ENCODE measurements at places on chromosomes 1 and 21. TPM values are rescaled to one million over a fixed set of nuclear protein-coding genes. Genes with fewer than 3 reads are reported as not detected.

Gene SPRR2G
- not detected for polyA plus RNA-seq

Gene NTMT2
- polyA plus RNA-seq, result 0.33 TPM

Gene PLCH2
- polyA plus RNA-seq, result 0.08 TPM

- H3K27me3 ChIP-seq, result no peaks in the 10 kb centered on the region
- no peak for DNase-seq
- no peaks in the 10 kb centered on the region for H3K36me3 ChIP-seq
- no peak overlapping the region for H3K4me3 ChIP-seq
- peak overlapping the region; percentile 29 for H3K27ac ChIP-seq
- peaks cover 8% of the 10 kb centered on the region for H3K4me1 ChIP-seq
These were observed 23.0 kb upstream of the CCT8 start for GRCh38 chr21:29096218-29097015.

- peak within 1 kb of the TSS; percentile 99 for H3K27ac ChIP-seq
- H3K4me1 ChIP-seq, result peaks cover 70% of the 10 kb centered on the region
- peak within 1 kb of the TSS; percentile 68 for H3K4me3 ChIP-seq
- H3K27me3 ChIP-seq, result no peaks in the 10 kb centered on the region
- DNase-seq, result peak; percentile 92
These were observed at the start of gene HSPB7 for GRCh38 chr1:16017461-16018303. TSS of gene HSPB7 (minus strand) at chr1:16018043. CDS start at chr1:16017963, 80 bp downstream.

DNA sequence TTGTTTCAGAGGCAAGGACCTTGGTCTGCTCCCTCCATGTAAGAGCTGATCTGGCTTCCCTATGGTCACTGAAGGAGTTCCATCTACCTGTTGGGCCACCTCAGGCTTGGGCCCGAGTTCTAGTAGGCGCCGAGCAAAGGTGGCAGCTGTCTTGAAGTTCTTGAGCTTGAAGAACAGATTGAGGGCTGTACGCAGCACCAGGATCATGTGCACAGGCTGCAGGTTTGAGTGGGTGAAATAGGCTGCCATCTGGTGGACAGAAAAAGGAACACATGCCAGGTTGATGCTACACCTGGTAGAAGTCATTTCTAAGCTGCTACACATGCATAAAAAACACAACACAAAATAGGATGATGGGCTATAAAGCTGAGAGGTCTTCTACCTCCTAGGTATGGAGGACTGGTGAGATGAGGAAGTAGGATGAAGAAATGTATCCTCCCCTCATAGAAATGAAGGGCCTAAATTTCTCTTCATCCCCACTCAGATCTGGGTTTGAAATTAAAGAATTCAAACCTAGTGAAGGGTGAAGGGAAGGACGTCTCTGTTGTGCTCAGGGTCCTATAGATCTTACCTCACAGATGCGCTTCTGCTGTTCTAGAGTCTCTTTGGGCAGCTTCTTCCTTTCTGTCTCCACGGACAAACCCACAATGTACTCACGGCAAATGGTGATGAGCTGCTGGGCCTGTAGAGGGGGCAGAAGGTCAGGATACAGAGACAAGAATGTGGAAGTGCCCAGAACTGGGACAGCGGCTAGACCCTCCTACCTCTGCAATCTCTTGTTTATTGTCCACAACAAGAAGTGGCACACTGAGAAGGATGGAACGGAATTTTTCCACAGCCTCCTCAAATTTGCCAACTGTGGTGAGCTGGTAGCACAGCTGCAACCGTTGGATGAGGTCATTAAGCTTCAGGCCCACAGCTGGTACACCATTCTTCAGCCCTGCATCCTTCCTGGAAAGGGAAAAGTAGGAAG is 6.6 kb upstream of the PEX19 start:
- H3K4me3 ChIP-seq, result no peak overlapping the region
- DNase-seq, result no peak
- no peaks in the 10 kb centered on the region for H3K27me3 ChIP-seq
- peaks cover 4% of the 10 kb centered on the region for H3K4me1 ChIP-seq
- peaks cover 89% of the 10 kb centered on the region for H3K36me3 ChIP-seq
- no peak overlapping the region for H3K27ac ChIP-seq

DNA sequence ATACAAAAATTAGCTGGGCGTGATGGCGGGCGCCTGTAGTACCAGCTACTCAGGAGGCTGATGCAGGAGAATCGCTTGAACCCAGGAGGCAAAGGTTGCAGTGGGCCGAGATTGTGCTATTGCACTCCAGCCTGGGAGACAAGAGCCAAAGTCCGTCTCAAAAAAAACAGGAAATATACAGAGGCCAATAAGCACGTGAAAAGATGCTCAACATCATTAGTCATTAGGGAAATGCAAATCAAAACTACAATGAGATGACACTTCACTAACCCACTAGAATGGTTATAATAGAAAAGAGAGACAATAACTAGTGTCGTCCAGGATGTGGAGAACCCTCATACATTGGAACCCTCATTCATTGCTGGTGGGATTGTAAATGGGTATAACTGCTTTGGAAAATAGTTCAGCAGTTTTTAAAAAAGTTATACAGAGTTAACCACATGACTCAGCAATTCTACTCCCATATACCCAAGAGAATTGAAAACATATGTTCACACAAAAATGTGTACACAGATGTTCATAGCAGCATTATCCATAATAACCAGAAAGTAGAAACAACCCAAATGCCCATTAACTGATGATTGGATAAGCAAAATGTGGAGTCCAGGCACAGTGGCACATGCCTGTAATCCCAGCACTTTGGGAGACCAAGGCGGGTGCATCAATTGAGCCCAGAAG is 6.4 kb upstream of the E2F2 start:
- H3K4me1 ChIP-seq, result peaks cover 9% of the 10 kb centered on the region
- DNase-seq, result no peak
- H3K27me3 ChIP-seq, result no peaks in the 10 kb centered on the region
- H3K4me3 ChIP-seq, result no peak overlapping the region
- H3K27ac ChIP-seq, result no peak overlapping the region

DNA sequence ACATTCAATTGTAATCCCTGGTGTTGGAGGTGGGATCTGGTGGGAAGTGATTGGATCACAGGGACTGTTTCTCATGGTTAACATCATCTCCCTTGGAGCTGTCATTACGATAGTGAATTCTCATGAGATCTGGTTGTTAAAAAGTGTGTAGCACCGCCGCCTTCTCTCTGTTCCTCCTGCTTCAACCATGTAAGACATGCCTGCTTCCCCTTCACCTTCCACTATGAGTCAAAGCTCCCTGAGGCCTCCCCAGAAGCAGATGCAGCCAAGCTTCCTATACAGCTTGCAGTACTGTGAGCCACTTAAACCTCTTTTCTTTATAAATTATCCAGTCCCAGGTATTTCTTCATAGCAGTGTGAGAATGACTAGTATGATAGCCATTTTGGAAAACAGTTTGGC is 30.1 kb upstream of the TRIM62 start:
- H3K27me3 ChIP-seq, result no peaks in the 10 kb centered on the region
- H3K4me3 ChIP-seq, result no peak overlapping the region
- DNase-seq, result no peak
- no peak overlapping the region for H3K27ac ChIP-seq
- H3K36me3 ChIP-seq, result no peaks in the 10 kb centered on the region
- no peaks in the 10 kb centered on the region for H3K4me1 ChIP-seq

DNA sequence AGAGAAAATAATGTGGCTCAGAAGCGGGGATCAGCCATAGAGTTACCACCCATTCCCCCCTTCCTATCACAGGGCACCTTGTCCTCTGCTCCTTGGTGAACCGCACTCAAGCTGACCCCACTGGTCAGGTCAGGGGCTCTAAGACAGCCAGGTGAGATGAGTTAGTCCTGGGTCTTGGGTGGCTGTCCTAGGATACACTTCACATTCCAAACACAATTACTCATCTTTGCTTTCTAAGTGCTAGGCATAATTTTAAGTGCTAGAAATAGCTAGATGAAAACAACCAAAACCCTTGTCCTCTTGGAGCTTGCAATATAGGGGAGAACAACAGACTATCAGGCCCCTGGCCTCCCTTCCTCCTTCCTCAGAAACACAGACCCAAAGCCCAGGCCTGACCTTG is 7.8 kb upstream of the MUTYH start:
- no peak overlapping the region for H3K4me3 ChIP-seq
- no peak for DNase-seq
- H3K27ac ChIP-seq, result peak overlapping the region; percentile 58
- H3K27me3 ChIP-seq, result no peaks in the 10 kb centered on the region
- H3K4me1 ChIP-seq, result peaks cover 22% of the 10 kb centered on the region
- H3K36me3 ChIP-seq, result peaks cover 12% of the 10 kb centered on the region

DNA sequence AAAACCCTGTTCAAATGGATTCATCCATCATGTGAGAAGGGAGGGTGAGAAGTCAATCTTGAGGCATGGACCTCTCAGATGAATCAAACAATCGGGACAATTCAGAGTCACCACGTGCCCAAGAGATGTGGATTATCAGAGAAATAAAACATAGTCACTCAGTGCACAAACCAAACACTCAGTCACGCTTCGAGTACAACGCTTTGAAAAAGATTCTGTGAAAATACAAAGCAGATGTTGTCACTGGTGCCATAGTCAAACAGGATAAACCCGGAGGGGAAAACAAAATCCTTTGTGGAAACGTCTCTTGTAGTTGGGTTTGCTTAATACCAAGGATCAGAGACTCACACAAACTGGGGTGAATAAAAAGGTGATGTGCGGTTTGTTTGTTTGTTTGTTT is 188.4 kb downstream of the RRAGC start:
- no peak overlapping the region for H3K4me3 ChIP-seq
- H3K4me1 ChIP-seq, result no peaks in the 10 kb centered on the region
- no peak overlapping the region for H3K27ac ChIP-seq
- no peak for DNase-seq
- H3K27me3 ChIP-seq, result no peaks in the 10 kb centered on the region
- H3K36me3 ChIP-seq, result no peaks in the 10 kb centered on the region

DNA sequence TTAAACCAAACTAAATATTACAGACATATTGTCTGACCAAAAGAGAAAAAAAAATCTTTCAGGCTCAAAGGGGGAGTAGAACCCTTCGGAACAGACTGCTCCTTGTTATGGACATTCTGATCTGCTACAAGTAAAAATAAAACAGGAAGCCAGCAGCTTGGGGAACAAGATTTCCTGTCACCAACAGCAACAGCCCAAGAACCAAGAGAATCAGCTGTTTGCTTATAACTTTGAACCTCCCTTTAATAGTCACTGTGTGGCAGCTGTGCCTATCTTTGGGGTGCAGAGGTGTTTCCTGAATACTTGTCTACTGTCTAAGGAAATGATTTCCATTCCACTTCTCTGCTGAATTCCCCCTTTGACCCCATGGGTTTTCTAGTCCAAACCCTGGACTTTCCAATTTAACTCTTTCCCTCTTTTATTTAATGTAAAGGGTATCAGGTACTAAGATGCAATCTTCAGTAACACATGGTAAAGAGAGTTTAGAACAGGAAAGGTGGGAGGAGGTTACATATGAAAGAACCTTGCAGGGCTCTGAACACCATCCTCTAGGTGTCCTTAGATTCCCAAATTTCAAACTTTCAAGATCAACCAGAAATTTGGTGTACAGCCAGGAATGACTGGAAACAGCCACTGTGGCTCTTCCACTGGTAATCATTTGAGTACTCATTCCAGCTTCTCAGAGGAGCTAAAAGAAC is 38.6 kb downstream of the GPR3 start:
- H3K36me3 ChIP-seq, result peaks cover 19% of the 10 kb centered on the region
- peak overlapping the region; percentile 2 for H3K4me3 ChIP-seq

- no peak for DNase-seq
- H3K27me3 ChIP-seq, result no peaks in the 10 kb centered on the region
- no peaks in the 10 kb centered on the region for H3K36me3 ChIP-seq
- H3K4me1 ChIP-seq, result no peaks in the 10 kb centered on the region
These were observed 27.7 kb downstream of the PTPRF start for GRCh38 chr1:43558346-43558841.

- no peak overlapping the region for H3K27ac ChIP-seq
- DNase-seq, result no peak
- H3K4me1 ChIP-seq, result peaks cover 10% of the 10 kb centered on the region
- H3K4me3 ChIP-seq, result no peak overlapping the region
- H3K36me3 ChIP-seq, result no peaks in the 10 kb centered on the region
These were observed 4.6 kb downstream of the LRRC3 start for GRCh38 chr21:44459712-44460440.

- no peaks in the 10 kb centered on the region for H3K36me3 ChIP-seq
- H3K27ac ChIP-seq, result no peak overlapping the region
- H3K4me3 ChIP-seq, result no peak overlapping the region
- no peaks in the 10 kb centered on the region for H3K4me1 ChIP-seq
- no peak for DNase-seq
These were observed 27.5 kb downstream of the FRRS1 start for GRCh38 chr1:99738858-99739465.

- H3K4me3 ChIP-seq, result no peak overlapping the region
- no peak for DNase-seq
- no peaks in the 10 kb centered on the region for H3K27me3 ChIP-seq
- H3K36me3 ChIP-seq, result no peaks in the 10 kb centered on the region
- no peaks in the 10 kb centered on the region for H3K4me1 ChIP-seq
- no peak overlapping the region for H3K27ac ChIP-seq
These were observed 1.3 kb upstream of the RD3 start for GRCh38 chr1:211493133-211493871.

DNA sequence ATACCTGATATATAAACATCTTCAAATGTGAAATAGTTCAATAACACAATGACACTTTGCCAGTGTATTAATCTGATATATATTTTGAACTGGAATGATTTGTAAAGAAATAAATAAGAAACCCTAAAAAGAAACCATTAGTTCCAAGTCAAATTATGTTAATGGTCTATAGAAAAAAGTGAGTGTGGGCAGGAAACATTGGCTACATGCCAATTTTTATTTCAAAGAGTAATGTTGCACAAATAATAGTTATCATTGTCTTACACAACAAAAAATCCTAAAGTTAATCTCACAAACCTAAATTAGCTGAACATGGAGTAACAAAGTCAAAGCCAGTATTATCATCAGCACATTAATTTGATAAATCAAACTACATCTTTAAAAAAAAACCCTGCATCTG is 37.9 kb upstream of the BATF3 start:
- no peaks in the 10 kb centered on the region for H3K27me3 ChIP-seq
- peaks cover 3% of the 10 kb centered on the region for H3K36me3 ChIP-seq
- H3K4me1 ChIP-seq, result no peaks in the 10 kb centered on the region
- H3K4me3 ChIP-seq, result no peak overlapping the region
- no peak overlapping the region for H3K27ac ChIP-seq

GRCh38 chr1:211013346-211014240 is 120.4 kb downstream of the KCNH1 start:
- H3K4me1 ChIP-seq, result no peaks in the 10 kb centered on the region
- H3K27me3 ChIP-seq, result no peaks in the 10 kb centered on the region
- H3K4me3 ChIP-seq, result no peak overlapping the region
- H3K36me3 ChIP-seq, result no peaks in the 10 kb centered on the region
- H3K27ac ChIP-seq, result no peak overlapping the region

DNA sequence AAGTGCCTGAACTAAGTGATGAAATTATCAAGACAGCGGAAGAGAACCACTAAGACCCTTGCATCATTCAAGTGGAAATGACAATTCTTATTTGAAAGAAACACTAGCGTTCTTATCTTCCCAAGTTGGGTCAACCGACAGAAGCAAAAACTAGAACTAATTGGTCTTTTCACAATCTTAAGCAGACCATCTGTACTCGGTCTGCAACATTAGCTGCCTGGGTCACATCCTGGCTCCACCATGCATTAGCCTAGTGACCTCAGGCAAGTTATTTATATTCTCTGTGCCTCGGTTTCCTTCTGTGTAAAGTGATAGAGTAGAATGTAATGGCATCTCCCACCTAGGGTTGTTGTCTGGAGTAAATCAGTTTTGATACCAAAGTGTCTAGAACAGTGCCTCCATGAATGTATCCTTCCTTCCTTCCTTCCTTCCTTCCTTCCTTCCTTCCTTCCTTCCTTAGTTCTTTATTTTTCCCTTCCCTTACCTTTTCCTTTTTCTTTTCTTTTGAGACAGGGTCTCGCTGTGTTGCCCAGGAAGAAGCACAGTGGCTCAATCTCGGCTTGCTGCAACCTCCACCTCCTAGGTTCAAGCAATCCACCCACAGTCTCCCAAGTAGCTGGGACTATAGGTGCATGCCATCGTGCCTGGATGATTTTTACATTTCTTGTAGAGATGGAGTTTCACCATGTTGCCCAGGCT is 6.0 kb downstream of the COLGALT2 start:
- H3K36me3 ChIP-seq, result no peaks in the 10 kb centered on the region
- no peak overlapping the region for H3K4me3 ChIP-seq
- DNase-seq, result no peak
- H3K27me3 ChIP-seq, result no peaks in the 10 kb centered on the region
- peaks cover 23% of the 10 kb centered on the region for H3K4me1 ChIP-seq
- no peak overlapping the region for H3K27ac ChIP-seq
